NCI-H774 (cell line): ENCODE measurements at places on chromosomes 5 and 9.

DNA sequence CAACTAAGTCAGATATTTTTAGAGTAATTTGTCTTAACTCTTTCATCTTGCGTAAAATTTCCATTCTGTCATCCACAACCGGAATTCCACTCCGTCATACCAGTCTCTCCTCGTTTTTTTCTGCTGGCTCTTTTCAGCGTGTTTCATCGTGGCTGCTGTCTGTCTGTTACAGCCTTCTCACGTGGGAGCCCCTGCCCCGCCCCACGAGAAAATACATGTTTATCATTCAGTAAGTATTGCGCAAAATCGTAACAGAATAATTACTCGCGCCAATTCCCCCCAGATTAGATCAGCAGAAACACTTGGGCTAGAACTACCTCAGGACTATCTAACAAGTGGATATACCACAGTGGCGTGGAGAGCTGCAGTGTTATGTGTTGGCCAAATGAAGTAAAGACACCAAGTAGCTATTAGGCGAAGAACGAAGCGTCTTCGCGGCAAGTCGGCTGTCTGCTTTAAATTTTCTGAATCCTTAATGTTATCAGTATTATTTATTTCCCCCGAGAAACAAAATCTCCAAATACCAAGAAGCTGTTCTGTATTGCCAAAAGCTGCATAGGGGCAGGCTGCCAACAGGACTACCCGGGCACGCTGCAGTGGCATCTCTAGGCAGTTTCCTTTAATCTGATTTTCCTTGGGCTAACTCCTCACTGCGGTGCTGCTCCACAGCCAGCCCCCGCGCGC is 566 bp upstream of the FOCAD start:
- DNase-seq = peak; percentile 8

DNA sequence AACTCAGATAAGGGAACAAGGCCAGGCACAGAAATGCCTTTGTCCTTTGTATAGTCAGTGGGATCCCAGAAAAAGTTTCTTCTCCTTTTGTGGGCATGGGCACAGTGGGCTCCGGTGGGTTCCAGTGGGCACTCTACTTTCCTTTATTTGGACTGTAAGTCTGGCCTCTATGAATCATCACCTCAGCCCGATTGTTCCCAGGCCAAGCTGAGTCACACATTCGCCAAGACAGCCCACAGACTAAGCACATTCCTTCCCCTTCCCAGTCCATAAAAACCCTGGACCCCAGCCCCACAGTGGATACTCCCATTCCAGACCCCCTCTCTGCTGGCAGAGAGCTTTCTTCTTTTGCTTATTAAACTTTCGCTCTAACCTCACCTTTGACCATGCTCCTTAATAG is 165.0 kb downstream of the FBXL17 start:
- no peak for DNase-seq

DNA sequence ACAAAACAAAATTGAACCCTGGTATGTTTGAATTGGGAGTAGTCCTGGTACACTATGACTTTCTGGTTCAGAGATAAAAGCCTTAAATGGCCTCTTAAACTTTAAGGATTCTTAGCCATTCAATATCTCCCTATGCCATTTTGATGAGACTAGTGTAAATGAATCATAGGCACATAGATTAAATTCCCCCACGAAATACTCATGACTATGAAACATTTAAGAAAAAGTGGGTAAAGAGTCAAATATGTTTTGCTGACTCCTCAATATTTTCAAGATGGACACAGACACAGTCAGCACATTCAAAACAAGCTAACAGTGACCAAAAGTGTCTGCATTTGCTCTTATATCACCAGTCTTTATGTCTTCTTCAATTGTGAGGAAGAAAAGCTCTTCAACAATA is 278.3 kb downstream of the PDE4D start:
- DNase-seq = no peak

GRCh38 chr9:85703398-85703797 is 38.4 kb downstream of the AGTPBP1 start:
- no peak for DNase-seq

GRCh38 chr5:134527961-134528424 is 2.5 kb downstream of the JADE2 start:
- no peak for DNase-seq

DNA sequence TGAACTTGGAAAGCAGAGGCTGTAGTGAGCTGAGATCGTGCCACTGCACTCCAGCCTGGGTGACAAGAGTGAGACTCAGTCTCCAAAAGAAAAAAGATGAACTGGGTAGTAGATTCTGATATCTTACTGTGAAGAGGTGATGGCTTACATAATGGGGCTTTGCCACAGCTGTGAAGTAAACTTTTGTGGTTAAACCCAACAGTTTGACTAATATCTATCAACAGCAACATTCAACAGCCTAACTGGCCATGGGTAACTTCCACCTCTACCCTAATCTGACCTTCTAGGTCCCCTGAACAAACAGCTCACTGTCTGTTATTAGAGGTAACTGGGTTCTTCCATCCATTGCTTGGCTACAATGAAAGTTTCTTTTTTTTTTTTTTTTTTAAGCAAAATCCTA is 52.1 kb downstream of the TLE1 start:
- DNase-seq = no peak

DNA sequence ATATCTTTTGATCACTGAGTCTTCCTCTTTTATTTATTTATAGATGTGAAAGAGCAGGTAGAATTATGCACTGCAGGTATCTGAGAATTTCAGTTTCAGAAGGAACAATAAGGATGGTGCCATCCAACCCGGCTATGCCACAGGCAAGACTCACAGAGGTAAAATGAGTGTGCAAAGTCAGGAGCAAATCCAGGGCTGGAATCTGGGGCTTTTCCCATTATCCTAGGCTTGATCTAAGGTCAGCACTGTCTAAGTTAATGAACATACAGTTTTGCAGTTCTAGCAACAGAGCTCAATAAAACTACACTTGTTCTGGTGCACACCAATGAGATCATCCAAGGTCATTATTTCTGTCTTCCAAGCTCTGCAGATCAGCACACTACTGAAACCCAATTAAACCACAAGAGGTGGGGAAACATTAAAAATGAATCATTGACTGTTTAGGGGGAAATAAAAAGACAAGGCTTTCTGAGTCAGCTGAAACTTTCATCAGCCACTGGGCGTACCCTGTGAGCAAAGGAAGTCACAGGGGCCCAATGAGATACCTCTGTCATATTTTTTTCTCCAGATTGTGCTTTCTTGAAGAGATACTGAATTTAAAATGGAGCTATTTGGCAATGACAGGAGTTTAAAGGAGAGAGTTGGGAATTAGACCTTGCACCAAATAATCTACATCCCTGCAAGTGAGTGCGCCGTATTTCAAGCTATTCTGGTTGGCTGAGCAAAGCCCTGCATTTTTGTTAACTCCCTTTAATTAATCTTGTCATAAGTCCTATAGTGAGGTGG is 662.2 kb upstream of the ZNF608 start:
- DNase-seq = no peak

GRCh38 chr5:31393126-31393525 is 138.8 kb downstream of the DROSHA start:
- DNase-seq = no peak

DNA sequence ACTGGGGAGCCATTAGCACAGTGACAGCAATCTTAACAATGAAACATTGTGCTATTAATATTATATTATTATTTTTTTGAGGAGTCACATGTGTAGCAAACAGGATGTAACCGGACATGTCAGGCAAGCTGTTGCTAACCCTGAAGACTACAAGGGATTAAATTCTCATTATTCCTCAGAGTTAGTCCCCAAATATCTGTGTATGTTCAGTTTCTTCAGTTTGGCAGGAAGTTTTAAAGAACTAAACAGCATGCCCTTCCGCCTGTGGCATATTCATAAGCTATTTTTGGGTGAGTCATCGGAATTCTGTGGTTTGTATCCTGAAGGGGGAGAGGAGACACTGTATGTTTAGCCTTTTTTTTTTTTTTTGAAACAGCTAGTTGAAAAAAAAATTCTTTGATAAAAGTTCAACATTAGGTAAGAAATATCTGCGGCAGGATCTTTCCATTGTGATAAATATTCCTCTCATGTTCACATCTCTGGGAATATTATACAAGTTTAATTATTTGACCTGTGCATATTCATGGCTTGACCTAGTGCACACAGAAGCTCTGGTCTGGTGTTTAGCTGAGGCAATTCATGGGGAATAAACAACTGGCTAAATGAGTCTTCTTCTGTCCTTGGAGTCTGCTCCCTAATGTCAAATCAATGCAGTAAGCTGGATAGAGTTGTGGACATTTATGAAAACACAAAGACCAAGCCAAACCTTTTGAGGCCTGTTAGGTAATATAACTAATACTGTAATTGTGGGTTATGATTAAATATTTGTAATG is 202.7 kb upstream of the CDKN2B start:
- DNase-seq = no peak

DNA sequence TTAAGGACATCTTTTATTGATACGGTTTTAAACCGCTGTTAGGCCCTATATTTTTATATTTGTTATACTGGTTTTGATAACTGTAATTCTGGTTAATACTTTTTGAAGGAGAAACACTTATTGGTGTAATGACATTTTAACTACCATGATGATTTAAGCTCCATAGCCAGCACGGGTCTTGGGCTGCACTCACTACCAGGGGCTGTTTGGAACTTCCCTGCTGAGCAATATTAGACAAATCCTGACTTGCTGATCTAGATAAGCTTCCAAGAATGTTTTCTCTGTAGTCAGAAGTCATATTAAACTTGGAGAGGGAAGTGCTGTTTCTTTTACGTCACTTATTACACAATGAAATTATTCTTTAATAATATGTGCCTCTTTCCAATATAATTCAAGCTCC is 540.0 kb upstream of the GRAMD2B start:
- no peak for DNase-seq

GRCh38 chr5:105735704-105736103 is 1935.0 kb downstream of the EFNA5 start:
- no peak for DNase-seq

DNA sequence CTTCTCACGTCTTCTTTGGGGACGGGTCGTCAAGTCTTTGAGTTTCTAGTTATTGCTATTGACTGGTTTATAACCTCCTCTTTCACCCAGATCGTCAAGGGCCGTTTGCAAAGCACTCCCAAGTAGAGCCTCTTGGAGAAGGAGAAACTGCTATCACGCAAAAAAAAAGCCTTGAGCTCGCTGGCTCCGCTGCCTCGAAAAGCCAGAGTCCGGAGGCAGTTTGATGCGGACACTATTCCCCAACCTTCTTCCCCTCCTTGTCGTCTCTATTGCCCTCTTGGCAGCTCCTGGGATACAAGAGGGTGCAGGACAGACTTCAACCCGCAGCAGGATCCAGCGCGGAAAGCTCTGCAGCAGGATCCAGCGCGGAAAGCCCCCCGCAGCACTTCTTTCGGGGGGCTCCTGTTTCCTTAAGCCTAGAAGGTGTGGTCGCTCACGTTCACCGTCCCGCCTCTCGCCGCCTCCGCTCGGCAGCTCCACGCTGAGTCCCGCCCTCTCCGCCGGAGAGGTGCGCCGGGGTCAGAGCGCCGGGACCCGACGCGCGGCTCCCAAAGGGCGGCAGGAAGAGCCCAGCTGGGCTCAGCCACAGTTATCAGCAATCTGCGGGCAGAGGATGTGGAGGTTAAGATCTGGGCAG is at the start of gene PCDHAC1:
TSS of gene PCDHAC1 (plus strand) at position 494 of the 637 bp plus-strand sequence. CDS start 594 bp downstream, outside the sequence.
- DNase-seq = peak; percentile 77

- DNase-seq = no peak
These were observed 16.9 kb downstream of the TLE4 start for GRCh38 chr9:79588488-79589223.

DNA sequence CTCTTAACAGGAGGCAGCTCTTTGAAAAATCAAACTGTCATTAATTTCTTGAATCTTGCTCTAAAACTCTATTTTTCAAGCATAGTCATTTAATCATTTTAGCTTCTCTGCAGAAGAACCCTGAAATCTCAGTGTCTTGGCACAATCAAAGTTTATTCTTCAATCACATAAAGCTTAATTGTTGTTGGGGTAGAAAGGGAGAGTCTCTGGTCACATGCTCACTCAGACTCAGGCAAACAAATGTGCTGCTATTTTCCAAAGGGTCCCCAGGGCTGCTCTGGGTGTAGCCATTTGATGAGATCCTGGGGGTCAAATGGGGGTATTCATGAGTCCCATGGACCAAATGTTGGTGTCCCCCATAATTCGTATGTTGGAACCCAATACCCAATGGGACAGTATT is 114.8 kb downstream of the MSX2 start:
- DNase-seq = no peak

DNA sequence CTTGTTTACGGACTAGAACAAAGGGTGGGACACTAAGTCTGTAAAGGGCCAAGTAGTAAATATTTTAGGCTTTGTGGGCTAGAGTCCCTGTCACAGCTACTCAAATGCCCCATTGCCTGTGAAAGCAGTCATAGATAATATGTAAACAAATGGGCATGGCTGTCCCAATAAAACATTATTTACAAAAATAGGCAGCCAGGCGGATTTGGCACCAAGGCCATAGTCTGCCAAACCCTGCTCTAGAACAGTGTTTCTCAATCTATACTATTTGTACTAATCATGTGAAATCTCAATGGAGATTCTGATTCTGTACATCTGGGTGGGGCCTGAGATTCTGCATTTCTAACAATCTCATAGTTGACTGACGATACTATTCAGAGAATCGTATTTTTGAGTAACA is 92.0 kb downstream of the RFX3 start:
- DNase-seq = no peak

GRCh38 chr5:3142261-3143027 is 391.0 kb upstream of the IRX2 start:
- DNase-seq = no peak

GRCh38 chr5:176741561-176742211 is 68.7 kb upstream of the UNC5A start:
- no peak for DNase-seq

GRCh38 chr5:69432412-69433206 is 17.7 kb downstream of the MARVELD2 start:
- DNase-seq = no peak

DNA sequence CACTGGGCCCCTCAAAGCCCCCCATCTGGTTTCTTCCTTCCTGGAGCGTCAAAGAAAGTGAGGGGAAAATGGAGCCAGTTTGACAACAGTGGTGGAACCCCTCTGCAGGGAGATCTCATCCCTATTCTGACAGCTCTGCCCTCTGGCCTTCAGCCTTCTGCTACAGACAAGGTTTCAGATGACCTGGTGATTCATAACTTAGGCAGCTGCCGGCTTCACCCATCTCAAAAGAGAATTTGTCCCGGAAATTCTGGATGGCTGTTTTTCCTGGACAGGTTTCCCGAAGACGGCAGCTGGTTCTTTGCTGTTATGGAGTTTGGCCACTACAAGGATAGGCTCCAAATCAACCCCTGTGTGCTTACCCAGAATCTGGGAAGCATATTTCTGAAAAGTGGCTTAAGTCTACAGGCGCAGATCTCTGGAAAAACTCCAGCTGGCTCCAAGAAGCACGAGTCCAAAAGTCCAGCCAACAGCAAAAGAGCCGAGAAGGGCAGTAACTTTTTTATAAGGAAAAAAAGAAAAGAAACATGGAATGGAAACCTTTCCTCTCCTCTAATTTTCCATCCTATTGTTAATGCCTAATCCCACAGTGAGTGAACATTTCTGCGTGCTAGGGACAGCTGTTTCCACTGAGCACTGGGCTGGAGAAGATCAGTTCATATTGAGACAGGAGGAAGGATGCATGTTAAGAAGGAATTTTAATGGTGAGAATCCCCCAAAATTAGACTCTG is 54.5 kb downstream of the ZNF366 start:
- no peak for DNase-seq
